ENCODE measurements at places on chromosomes 7 and 10. TPM values are rescaled to one million over a fixed set of nuclear protein-coding genes. Genes with fewer than 3 reads are reported as not detected.

GRCh38 chr7:105905910-105906568 lies 29.6 kb upstream of the ATXN7L1 start:
- DNase-seq, result no peak

DNA sequence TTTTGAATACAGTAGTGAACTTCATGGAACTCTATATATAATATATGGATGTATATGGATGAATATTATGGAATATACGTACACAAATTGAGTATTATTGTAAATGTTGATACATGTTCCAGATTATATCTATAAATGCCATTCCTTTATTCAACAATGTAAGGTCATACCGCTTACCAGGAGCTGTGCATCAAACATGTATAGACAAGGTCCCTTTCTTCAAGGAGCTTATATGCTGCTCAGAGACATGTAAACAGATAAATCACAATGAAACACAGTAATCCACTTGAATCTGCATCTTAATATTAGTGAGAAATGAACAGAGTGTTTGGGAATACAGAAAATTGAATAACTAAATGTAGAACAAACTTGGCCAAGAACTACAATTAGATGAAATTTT lies 898 bp upstream of the SEM1 start:
- DNase-seq, result no peak

DNA sequence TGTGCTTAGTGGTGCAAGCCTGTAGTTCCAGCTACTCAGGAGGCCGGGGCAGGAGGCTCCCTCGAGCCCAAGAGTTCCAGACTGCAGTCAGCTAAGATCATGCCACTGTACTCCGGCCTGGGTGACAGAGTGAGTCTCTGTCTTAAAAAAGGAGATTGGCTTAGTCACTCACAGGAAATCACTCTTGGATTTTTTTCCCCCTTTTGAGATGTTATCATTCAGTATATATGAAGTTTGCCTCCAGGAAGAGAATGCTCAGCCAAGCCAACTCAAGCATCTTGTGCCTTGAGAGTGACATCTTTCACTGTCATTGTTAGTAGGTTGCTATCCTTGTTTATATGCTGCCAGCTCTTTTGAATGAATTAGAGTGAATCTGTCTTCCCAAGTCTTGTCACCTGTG lies 28.0 kb downstream of the NIPSNAP2 start:
- no peak for DNase-seq

DNA sequence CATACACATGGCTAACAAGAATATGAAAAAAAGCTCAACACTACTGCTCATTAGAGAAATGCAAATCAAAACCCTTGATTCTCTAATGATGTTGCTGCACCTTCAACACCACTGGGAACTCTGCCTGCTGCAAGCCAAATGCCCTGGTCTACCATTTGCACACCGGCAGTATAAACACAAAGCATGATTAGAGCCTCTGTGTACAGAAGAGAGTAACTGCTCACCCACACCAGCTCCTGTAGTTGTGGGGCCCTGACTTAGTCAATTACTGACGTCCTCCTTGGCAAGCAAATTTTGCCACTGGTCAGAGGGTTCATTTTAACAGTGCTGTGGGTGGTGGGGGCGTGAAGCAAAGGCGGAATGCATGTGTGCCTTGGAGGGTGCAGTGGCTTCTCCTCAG lies 96.1 kb upstream of the RHEB start:
- DNase-seq, result no peak

DNA sequence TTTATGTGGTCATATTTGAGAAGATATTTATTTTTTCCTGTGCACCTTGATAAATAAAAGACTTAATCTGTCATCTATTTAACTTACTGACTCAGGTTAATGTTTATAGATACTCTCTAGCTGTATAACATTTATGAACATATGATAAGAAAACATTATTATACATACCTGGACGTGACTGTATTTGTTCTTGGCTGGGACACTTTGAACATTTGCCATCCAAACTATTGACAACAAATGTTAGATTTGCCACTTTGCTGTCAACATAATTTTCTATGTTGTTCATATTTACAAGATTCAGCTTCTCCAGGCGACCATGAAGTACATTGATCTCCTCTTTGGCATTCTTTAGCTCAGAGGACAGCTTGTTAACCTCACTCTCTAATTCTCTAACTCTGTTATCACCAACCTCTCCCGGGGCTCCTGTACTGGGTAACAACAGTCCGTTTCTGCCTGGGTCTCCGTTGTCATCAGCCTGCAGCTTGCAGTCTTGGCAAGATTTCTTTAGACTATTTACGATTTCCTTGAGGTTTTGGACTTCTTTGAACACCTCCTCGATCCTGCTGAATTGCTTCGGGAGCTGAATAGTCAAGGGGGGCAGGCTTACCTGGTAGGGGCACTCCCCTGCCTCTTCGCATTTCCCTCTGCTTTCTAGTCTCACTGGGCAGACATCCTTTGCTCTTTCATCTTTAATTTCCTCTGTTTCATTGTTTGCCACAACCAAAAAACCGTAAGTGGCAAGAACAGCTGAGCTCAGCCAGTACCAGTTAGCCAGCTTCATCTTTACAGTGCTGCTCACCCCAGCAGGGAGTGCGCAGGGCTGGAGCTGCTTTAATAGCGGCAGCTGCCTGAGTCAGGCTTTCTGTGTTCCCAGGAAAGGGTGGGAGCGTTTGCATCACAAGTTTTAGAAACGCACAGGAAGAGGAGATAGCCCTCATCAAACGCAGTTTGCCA lies at the start of gene FGL2:
FGL2 (minus strand) TSS at position 807 of the 954 bp plus-strand sequence; CDS start at position 781, 26 bp downstream.
- no peak for DNase-seq

DNA sequence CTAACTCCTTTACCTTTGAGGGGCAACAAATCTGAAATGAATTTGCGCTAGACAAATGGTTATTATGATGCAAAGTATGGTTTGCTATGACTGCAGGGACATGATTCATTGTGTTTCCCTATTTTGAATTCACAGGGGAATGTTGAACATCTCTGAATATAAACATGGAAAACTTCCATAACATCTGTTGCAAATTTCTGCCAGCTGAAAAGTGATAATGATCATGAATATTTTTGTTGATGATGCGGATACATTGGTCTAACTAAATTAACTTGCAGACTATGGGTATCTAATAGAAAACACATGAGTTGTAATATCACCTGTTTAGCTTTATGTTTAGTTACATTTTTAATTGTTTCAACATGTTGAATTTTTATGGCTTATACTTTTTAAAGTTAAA lies 1325.5 kb downstream of the REEP3 start:
- no peak for DNase-seq

- no peak for DNase-seq
These were observed 108.7 kb upstream of the INSIG1 start for GRCh38 chr7:155188821-155189581.

- no peak for DNase-seq
These were observed 396.0 kb downstream of the SEMA3D start for GRCh38 chr7:84790882-84791281.

- DNase-seq, result no peak
These were observed 97.3 kb downstream of the CLEC2L start for GRCh38 chr7:139620676-139621344.

- DNase-seq, result no peak
These were observed 1.1 kb upstream of the FAM53B start for GRCh38 chr10:124745252-124745651.

- DNase-seq, result no peak
These were observed 59.0 kb downstream of the GNA12 start for GRCh38 chr7:2785071-2785500.

GRCh38 chr7:28411876-28412662 lies at the start of gene CREB5:
Gene CREB5, plus strand, starts transcription at chr7:28412518. Its CDS starts 397 bp downstream, at chr7:28412915.
- no peak for DNase-seq

DNA sequence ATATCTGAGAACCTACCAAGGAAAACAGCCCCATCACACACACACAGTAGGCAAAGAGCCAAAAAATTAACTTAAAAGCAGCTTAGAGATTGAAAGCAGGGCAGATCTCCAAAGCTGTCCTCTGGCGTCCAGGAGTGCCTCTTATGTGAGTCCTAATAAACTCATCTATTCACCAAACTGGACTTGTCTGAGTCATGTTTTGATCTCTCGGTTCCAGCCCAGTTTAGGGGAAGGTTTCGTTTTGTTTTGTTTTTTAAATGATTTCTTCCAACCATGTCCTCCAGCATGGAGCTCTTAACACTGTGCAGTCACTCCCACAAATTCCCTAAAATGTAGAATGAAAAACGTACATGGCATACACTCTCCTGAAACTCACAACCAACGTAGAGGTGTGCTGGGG lies 6.7 kb upstream of the PRSS37 start:
- DNase-seq, result no peak

DNA sequence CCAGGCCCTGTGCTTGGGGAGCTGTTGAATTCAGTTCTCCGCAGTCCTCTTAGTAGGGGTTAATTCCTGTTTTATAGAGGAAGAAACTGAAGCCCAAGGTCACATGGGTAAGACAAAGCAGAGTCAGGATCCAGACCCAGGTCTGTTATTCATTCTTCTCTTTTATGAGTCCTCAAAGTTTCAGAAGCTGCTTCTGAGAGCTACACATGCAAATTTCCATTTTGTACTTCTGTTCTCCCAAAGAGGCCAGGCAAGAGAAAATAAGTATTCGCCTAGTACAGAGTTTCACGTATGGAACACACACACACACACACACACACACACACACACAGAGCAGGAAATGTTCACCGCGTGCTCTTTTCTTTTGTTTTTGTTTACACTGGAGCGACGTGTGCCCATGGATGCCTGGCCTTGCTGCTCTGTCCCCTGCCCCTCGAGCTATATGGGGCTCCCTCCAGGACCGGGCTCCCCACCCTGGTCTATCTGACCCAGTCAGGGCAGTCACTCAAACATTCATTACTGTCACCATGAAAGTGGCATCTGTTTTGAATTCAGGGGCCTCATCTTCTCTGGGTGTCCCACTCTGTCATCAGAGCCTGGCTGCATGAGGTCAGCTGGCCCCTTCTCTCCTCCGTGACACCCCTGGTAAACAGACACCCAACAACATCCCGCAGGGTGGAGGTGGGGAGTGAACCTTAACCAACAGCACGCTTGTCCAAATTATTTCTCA lies 84.4 kb downstream of the TNS3 start:
- DNase-seq, result no peak

CH25H gene
- total RNA-seq, result 0.46 TPM

ELN gene
- 36.8 TPM for total RNA-seq

UTF1 gene
- not detected for total RNA-seq

CYP26C1 gene
- total RNA-seq, result 0.17 TPM

DYNC1I1 gene
- 1.5 TPM for total RNA-seq

SPDYE6 gene
- not detected for total RNA-seq

TUBB8 gene
- not detected for total RNA-seq

Measured in pancreas (tissue), 10 donors.